ENCODE measurements at places on chromosomes 11 and 22.

GRCh38 chr22:39622881-39623367 is 52.4 kb downstream of the CACNA1I start:
- peak; percentile 45 for DNase-seq

DNA sequence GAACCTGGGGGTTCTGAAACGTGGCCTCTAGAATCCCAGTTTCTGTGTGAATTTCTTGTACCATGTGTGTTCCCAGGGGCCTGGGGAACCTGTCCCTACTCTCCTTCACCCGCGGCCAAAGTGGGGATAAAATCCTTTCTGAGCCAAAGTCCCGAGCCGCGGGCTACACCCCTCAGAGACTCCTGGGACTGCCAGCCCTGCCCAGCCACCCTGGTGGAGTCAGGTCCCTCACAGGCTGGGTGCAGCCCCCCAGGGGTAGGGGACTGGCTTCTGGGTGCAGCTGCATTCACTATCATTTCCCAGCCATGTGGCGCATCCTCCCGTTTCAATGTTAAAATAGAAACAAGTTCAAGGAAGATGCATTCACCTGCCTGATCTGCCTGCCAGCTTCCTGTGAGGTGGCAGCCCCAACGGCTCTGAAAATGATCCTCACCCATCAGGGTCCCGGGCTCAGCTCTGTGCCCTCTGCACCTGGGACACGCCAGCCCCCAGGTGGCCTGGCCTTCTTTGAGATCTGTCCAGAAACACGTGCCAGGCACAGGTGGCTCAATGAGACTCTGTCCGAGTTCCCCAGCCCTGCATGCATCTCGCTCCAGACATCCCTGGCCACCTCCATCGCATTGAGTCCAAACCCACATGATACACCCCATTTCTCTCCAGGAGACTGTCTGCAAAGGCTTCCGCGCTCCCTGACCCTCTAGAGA is 338.8 kb downstream of the CTTN start:
- no peak for DNase-seq

DNA sequence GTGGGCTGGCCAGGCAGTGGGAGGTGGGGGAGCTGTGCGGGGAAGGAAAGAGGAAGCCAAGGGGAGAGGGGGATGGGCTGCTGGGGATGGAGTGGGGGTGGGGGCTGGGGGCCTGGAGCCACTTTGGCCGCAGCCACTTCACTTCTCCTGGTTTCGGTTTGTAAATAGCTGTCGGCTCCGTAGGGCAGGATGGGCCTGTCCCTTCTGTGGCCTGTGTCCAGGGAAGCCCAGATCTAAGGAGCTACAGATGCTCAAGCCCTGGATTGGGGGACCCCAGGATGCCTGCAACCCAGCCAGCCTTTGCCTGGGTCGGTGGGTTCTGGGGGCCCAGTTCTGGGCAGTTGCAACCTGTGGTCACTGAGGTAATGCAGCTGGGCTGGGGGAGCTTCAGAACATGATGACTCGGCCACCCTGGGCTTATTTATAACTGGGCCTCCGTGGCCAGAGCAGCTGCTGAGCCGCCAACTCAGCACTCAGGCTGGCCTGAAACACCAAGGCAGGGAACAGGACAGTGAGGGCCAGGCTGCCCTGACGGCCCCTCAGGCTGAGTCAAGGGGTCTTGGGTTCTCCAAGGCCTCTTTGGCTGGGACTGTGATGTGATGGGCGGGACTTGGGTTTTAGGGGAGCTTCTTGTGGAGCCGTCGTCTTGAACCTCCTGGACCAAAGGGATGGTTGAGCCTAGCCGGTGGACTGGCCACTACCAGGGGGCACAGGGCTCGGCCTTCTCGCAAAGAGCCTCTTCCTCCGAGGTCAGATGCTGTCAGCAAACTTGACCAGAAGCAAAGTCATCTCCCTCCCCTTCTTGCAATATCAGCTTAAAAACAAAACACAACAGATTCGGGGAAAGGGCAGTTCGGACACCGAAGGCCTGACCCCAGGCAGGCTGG is 15.0 kb upstream of the SLC39A13 start:
- peak; percentile 69 for DNase-seq

DNA sequence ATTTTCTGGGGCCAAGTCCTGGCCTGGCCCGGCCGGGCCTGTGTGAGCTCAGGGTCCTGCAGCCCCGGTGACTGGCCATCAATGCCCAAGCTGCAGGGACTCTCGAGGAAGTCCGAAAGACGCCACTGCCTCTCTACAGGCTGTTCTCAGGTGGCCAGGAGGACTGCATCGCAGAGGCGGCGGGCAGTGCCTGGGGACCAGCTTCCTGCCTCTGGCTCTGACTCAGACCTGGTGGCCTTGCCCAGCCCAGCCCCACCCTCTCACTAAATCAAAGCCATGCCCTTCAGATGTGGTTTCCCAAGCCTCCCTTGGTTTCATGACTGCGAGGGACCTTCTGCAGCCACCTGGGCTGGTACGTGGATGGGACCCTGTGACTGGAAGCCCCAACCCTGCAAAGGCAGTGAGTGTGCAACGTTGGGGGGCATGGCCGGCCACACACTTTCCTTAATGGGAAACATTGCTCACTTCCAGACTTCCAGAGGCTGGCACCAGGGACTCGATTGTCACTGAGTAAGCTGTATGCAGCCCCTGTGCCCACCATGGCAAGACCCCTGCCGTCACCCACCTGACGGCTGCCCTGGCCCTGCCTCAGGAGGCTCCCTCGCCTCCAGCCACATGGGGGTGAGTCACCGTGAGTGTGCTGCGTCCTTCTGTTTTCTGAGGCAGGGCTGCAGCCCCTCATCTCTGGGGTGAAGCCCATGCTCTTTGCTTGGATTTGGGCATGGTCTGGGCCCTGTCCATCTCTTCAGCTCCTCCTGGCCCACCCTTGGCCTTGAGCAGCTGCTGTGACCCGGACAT is 6.0 kb upstream of the FGF3 start:
- no peak for DNase-seq

DNA sequence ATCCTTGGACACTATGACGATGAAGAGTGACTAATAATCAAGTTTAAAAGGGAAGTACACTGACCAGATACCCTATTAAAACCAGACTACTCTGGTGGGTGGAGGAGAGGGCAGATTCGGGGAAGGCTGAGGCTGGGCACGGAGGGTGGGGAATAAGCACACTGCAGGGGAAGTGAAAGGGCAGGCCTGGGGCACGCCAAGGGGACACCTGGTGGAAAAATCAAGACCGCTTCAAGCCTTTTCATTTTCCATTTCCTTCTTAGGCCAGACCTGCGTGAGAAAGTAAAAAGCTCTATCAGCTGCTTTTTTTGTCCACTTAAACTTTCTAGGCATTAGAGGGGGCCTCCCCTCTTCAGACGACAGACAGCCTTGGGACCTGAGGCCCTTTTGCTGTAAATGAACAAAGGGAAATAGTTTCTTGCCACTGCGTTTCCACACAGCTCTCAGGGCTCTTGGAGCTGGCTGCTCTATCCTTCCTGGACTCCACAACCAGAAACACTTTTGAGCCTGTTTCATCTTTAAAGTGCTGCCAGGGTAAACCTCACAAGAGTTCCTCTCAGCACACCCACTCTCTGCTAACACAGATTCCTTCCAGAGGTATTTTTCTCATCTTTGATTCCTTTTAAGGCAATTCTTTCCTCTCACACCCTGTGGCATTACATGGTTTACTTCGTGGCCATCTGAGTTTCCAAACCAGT is 25.0 kb upstream of the SERPIND1 start:
- peak; percentile 73 for DNase-seq

- DNase-seq = no peak
Observed at GRCh38 chr11:59205648-59206047, 7.1 kb downstream of the MPEG1 start.

DNA sequence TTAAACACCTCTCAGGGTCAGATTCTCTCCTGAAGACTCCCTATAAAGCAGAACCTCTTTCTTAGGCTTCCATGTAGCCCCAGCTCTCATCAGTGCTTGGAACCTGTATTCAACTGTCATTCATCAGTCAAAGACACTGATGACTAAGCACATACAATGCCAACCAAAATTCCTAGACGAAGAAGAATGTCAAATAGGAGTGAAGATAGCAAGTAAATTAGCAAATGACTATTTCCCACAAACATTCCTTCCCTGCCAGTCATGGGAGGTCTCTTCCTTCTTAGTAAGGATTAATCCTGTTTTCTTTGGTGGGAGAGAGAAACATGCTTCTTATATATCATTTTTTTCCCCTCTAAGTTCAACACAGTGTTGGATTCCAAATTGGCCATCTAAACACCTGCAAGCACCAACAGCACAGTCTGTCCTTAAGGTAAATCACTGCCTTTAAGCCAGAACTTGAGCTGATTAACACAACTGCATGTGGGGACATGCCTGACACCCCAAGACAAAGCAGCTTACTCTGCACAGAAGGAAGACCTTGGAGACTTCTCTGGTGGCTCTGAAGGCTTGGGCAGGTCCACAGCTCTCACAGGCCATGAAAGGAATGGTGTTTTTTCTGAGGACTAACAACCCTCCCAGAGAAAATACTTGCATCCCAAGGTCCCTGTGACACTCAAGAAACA is 47.5 kb upstream of the ME3 start:
- DNase-seq = peak; percentile 63

- no peak for DNase-seq
Observed at GRCh38 chr11:24567380-24567779, 70.5 kb downstream of the LUZP2 start.

- DNase-seq = no peak
Observed at GRCh38 chr22:43516386-43516785, 104.6 kb downstream of the MPPED1 start.

GRCh38 chr11:17739945-17740338 is 5.4 kb downstream of the KCNC1 start:
- DNase-seq = no peak

DNA sequence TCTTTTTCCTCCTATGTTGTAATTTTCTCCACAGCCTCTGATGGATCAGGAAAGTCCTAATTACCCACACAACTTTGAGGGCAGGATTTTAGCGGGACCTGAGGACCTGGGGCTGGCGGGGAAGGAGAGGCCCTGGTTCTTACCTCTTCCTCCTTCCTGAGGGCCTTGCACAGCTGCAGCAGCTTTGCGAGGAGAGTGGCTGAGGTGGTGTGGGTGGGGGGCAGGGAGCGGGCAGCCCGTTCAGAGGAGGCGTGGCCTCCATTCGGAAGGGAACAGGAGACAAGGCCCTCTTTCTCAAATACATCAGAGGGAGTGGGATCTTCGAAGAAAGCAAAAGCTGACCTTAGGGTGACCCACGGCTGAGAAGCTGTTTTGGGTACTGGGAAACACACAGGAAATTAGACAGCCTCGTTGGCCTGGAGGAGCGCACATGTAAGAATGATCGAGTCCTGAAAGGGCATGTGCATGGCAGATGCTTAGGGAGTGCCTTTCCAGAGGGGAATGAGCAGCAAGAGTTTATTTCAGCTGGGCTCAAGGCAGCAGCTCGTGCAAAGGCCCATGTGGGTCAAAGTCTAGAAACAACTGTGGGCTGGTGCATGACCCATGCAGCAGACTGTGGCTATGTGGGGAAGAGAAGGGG is 76.6 kb upstream of the NARS2 start:
- DNase-seq = no peak

GRCh38 chr11:29364006-29364405 is 652.8 kb downstream of the KCNA4 start:
- DNase-seq = no peak

DNA sequence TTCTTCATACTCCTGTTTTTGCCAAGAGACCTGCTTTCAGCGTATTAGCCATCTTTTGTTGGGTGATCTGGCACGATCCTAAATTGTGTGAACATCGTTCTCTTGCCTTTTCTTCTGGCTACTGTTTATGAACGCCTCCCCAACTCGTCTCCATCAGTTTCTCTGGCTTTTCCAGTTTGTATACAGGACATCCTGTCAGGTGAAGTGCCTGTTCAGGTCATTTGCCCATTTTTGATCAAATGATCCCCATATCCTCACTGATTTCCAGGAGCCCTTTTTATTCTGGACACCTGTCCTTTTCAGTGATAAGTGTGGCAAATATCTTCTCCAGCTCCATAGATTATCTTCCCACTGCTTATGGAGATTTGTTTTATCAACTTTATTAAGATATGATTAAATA is 22.5 kb upstream of the SYT8 start:
- DNase-seq = no peak

GRCh38 chr11:111363985-111364384 is 15.1 kb downstream of the POU2AF1 start:
- no peak for DNase-seq

DNA sequence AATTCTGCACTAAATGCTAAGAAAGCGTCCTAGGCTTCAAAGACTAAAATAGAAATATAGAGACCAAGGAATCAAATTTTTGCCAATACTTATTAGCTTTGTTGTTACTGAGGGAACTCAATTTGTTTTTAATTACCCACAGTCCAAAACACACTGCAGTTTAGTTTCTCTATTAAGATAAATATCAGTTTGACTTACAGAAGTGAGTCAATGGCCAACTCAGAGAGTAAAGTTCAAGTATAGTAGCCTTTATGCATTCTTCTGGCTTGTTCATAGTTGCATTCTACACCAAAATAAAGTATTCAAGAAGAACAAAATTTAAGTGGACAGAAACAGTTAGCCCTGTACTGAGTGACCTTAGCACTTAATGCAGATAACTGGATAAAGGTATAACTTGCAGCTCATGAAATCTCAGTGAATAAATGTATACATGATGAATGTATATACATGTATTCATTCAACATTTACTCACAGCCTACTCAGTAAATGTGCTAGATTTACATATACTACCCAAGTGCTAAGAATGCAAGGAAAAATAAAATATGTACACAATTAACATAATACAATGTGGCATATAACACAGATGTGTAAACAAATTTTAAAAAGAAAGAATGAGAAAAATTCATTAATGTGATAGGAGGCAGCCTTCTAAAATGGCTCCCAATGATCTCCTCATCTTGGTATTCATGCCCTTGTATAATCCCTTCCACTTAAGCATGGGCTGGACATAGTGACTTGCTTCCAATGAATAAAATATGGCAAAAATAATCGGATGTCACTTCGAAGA is 9.7 kb upstream of the RNF141 start:
- peak; percentile 72 for DNase-seq

DNA sequence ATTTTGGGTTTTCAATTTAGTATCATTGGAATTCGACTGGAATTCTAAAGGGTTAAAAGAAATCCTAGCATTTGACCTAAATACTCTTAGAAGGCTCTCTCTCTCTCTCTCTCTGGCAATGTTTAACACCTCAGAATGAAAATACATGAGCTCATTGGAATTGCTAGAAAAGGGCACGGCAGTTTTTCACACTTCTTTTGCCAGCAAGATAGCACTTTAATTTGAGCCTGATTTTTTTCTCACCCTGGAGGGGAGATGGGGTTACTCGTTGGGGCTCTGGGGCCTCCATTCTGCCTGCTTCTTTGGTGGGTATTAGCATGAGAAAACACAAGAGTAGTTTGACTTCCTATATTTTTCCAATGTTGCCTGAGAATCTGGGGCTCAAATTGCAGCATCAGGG is 22.8 kb upstream of the CLMP start:
- DNase-seq = no peak

- no peak for DNase-seq
Observed at GRCh38 chr11:116731821-116732220, 41.0 kb downstream of the BUD13 start.

DNA sequence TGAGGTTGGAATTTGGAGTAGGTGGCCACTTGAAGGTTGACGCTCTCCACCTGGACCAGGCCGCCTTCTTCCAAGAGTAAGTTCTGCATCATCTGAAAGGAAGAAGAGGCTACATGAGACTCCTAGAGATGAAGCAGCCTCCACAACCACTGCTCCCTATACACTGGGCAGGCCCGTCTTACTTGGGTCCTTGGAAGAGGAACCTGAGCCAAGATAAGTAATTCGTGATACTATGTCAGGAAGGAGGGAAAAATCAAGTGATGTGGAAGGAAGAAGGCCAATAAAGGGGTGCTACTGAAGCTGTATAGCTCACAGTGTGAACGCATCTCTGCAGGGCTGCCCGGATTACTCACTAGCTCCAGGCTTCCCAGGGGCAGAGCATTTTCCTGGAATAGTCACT is 11.1 kb downstream of the UFD1 start:
- DNase-seq = no peak

GRCh38 chr22:43818981-43819380 is 6.9 kb upstream of the EFCAB6 start:
- DNase-seq = no peak
